SK-N-MC (cell line): ENCODE measurements at places on chromosomes 4 and X.

DNA sequence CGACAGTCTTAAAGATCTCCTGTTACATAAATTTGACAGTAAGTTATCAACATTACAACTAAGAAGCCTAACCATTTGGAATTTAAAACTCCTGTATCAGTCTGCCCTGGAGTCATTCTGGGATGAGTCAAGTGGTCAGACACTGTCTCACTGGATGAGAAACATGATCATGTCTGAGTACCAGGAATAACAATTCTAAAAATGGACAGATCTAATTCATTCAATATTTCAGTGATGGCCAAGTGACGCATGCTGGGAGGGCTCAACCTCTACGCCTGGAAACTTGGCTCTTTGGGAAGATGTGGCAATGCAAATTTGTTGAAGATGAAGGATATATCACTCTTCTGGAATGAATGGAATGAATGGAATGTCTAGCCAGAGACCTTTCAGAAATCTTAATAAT, 1427.2 kb downstream of the STIM2 start:
- no peak for DNase-seq

DNA sequence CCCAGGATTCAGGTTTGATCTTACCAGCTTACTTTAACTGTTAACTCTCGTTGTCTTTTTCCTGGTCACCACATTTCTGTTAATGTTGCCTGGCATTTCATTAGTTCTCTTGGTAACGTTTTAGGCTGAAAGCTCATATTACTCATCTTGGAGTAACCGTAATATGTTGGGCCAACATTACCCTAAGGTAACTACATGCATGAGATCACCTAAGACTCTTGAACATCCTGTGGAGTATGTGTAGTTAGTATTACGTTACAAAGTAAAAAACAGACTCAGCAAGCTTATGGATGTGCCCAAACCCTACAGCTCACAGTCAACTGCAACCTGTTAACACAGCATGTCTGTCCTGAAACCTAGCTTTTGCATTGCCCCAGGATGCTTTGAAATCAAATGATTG, 203.3 kb upstream of the HS3ST1 start:
- no peak for DNase-seq

DNA sequence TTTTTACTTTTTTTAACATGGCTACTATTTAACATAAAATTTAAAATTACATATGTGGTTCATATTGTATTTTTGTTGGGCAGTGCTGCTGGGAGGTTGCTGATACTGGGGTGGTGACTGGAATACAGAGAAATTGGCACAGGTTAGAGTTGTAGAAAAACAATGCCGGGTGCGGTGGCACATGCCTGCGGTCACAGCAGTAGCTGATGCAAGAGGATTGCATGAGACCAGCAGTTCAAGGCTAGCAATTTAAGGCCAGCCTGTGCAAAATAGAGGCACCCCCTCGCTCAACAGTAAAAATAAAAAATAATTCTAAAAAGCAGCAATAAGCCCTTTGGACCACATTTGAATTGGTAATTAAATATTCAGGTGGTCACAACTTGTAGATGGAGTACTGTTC, 11.8 kb upstream of the CPE start:
- no peak for DNase-seq

- no peak for DNase-seq
Measured at GRCh38 chr4:162017863-162018262, 145.9 kb downstream of the FSTL5 start.

DNA sequence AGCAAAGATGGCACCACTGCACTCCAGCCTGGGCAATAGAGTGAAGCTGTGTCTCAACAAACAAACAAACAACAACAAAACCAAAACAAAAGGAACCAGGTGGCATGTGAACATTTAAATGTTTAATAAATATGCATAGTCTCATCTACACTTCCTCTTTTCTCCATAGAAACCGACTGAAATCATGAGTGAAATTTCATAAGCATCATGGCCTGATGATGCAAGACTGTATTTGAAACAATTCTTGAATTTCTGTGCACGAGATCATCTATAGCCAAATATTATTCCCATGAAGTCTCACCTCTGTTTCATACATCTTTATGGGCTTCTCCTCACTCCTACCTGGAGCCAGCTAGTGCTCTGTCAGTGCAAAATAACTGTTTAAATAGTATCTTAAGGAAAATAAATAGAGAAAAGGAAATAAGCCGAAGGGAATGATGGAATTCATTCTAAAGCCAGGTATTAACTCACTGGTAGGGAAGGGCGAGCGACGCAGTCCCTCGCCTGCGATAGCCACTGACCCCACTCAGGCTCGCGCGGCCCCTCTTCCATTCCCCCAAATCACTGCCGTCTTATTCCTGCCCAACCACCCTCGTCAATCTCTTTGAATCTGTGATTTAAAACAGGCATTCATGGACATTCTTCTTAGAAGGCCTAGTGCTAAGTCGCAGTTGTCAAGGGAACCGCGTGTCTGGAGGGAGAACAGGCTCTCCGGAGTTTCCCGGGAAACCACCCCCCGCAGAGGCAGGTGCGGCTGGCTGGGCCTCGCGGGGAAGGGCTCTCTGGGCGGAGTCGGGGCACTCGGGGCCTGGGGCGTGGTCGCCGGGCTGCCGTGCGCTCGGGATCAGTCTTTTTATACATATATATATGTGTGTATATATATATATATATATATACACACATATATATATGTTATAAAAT, 52.4 kb upstream of the TRIM2 start:
- DNase-seq: no peak
